ENCODE measurements at places on chromosomes 2 and 18.

DNA sequence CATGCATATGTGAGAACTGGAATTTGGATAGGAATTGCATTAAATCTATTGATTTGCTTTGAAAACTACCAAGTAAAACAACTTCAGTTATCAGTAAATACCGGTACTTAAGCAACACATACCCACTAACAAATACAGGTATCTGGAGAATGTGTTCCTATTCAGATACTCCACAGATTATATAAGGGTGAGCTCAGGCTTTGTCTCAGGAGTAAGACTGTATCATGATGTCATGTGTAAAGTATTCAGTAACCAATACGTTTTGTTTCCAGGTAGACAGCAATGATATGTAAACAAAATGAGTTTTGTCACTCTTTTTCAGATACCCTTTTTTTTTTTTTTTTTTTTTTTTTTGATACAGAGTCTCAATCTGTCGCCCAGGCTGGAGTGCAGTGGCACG is 74.8 kb downstream of the DSC3 start:
- DNase-seq: peak; percentile 32

DNA sequence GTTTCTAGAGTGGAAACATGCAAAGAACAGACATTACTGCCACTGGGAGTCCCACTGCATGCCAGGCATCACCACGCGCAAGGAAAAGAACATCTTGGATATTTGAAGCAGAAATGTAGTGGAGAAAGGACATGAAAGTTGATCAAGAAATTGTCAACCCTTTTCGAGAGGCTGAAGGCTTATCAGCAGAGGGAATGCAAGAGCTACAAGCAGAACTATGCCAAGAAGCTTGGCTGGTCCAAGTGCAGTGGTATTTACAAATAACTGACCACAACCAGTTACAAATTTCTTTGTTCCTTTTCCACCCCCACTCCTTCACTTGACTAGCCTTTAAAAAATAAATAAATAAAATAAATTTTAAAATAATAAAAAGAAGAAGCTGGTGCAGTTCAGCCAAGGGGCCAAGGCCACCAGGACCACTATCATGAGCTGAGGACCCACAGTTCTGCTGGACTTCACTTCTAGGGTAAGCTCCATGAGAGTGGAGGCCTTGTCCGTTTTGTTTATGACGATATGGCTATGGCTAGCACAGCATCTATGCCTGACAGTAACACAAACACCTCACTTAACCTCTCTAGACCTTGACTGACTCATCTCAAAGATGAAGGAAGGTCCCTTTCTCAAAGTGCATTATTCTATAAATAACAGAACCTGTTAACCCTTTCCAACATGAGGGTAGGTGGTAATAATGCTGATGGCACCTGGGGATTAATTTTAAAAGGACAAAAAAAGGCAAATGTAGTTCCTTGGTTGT is 20.9 kb downstream of the MARCHF4 start:
- no peak for DNase-seq

GRCh38 chr2:36650031-36650829 is 46.3 kb upstream of the VIT start:
- peak; percentile 93 for DNase-seq

- DNase-seq: no peak
Observed at GRCh38 chr18:77082316-77082955, 50.1 kb downstream of the MBP start.

DNA sequence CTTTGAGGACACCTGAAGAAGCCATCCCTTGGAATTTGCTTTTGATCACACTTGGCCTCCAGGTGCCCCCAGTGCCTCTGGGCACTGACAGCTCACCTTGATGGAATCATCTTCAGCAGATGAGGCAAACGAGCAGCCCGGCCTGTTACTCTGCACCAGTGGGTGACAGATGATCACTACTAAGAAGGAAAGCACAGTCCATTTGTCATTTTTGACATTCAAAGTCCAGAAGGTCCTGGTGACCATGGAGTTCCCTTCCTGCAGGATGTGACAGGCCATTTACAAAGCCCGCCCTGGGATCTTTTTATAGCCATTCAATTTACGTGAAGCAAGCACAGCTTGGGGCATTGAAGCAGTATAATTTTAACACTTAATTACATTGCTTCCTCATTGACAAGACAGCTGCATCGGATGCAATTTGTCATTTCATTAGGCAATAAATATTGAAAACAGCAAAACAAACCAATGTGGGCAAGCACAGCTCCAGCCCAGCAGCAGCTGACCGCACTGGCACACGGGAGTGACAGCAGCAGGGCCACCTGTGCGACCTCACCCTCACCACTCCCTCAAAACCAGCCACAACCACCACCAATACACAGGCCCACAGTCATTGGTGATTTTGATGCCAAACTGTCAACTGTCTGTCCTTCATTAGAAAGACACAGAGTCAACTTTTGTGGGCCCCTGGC is 76.0 kb upstream of the SLC66A3 start:
- DNase-seq: no peak
